ENCODE measurements at places on chromosomes 13 and 19.

DNA sequence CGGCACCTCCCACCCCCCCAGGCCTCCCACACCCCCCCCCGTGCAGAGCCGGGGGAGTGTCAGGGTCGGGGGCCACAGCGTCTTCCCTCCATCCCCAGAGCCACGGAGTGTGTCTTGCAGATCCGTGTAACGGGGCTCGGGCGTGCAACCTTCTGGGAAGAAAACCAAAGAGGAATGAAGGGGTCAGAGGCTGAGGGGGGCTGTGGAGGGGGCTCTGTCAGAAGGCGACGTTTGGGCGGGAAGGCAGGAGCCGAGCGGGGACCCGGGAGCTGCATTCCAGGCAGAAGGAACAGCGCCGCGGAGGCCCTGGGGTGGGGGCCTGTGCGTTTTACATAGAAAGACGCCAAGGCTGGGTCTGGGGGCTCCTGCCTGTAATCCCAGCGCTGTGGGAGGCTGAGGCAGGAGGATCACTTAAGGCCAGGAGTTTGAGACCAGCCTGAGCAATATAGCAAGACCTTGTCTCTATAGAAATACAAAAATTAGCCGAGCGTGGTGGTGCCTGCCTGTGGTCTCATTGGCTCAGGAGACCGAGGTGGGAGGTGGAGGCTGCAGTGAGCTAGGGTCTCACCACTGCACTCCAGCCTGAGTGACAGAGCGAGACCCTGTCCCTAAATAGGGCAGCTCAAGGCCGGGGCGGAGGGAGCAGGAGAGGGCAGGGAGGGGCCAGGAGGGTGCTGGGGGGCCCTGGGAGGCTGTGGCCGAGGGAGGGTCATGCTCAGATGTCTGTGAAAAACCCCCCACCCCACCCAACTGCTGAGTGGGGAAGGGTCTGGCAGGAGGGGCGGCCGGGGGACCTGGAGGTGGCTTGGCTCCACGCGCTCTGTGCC, 27.8 kb downstream of the ARID3A start:
- DNase-seq = no peak

DNA sequence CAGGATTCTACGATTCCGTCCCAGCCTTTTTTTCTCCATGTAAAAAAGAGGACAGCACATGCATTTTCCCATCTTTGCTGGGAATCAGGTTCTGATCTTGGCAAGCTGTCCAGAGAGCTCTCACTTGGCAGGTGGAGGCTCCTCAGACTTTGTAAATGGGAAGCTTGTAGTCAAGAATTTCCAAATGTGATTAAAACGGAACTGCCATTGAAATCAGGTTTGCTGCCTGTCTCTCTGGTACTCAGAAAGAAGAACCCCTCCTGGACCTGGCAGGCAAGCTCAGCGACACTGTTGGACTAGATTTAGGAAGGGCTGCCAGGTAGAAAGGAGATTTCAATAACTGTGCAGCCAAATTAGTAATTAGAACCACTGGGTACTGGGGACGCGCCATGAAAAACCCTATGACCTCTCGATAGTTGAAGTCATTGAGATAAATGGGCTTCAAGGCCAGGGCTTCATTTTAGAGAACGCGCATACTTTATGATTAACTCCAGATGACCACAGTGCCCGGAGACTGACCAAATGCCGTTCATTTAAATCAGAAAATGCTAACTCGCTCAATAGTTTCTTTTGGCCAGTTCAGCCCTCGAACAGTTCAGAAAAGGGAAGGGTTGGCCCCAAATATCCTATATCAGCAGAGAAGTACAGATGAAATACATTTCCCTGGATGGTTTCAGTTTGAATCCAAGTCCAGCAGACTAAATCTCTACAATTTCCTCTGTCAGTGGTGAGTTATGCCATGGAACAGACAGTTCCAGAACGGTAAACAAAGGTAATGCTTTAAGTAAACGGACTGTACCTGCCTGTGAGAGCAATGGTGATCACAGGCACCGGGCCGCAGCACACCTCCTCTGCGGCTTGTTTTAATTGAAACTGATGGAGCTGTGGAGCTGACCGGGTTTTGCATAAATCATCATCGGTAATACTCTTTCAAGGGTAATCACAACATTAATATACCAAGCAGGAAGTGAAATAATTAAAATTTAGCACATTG, 517.4 kb downstream of the RFC3 start:
- no peak for DNase-seq

DNA sequence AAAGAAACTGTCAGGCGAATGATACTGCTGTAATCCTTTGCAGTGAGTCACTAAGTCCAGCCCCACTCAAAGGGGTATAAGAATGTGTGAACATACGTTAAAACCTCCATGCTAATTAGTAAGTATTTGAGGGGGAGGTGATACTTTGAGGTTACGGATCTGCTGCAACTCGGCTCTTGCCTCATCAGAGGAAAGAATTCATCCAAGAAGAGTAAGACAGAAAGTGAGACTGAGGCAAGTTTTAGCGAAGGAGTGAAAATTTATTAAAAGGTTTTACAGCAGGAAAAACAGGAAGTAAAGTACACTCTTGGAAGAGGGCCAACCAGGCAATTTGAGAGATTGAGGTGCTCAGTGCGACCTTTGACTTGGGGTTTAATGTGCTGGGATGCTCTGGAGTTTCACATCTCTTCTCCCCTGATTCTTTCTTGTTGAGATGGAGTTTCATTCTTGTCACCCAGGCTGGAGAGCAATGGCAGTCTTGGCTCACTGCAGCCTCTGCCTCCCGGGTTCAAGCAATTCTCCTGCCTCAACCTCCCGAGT, 9.8 kb downstream of the CLEC4M start:
- no peak for DNase-seq

DNA sequence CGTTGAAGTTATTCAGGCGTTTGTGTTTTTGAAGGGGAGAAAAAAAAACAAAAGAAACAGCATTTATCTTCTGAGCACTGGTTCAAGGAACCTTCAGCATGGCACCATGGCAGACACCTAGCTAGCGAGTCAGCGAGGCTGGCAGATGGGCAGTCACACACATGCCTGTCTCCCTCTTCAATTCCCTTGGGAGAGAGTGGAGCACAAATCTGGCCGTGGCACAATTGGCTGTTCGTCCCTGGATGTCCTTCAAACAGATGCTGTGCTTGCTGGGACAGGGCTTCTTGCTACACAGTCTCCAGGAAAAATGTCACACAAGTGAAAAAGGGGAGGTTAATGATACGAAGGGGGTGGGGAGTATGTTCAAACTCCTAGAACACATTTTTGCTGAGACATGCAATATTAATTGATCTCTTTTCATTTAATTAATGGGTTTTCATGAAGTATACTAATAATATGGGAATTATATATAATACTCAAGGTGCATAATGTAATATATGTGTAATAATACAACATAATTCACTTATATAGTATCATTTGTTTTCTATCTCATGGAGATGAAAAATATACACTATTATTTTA, 1674.5 kb upstream of the SLC10A2 start:
- DNase-seq = no peak

DNA sequence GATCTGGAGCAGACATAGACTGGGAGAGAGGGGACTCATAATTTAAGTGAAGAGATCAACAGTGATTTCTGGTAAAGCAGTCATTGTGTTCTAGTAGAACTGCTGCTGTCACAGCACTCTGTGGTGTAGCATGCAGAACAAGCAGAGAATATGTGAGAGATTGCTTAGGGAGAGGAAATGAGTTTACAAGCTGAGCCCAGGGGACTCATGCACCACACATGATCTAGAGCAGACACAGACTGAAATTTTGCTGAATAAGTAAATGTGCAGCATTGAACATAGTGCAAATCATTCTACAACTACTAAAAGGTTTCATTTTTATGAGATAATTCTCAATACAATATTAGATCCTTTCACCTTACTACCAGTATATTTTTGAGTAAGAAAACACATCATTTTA, 125.7 kb downstream of the MYO16 start:
- no peak for DNase-seq

- peak; percentile 71 for DNase-seq
Measured at GRCh38 chr13:52004511-52005170, 6.6 kb downstream of the ATP7B start.

GRCh38 chr13:34720618-34721017, 221.5 kb upstream of the NBEA start:
- DNase-seq = no peak

DNA sequence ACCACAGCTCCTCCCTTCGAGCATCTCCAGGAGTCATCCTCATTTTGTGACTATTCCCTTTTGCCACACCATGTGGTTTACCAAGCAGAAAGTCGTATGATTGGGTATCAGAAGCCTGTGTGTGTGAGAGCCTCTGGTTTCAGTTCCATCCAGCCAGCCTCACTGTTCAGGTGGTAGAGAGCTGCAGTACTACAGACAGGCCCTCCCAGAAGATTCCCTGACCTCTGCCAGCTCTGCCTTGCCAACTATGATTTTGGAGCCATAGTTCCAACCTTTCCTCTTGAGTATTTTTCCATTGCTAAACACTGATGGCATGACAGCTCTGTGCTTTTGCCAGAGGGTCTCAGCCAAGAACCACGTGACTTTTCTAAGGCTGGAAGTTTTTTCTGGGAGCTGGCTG, 82.5 kb downstream of the DHRS12 start:
- DNase-seq = no peak

DNA sequence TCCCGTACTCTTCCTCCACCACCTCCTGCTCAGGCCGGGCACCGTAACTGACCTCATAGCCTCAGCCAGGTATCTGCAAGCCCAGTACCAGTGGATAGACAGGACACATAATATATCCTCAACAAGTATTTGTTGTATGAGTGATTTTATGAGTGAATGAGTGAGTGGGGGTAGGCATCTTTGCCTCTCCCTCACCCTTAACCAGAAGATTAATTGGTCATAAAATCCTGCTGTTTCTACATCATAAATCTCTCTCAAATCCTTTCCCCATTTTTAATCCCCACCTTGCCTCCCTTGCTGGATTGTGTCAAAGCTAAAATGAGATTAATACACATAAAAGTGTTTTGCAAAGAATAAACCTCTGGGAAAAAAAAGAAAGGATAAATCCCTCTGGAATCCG, 44.4 kb upstream of the HMGB1 start:
- no peak for DNase-seq

- no peak for DNase-seq
Measured at GRCh38 chr13:43933378-43933777, 53.7 kb downstream of the LACC1 start.

- no peak for DNase-seq
Measured at GRCh38 chr13:47184321-47184720, 287.5 kb upstream of the HTR2A start.

- DNase-seq = no peak
Measured at GRCh38 chr19:54708781-54709180, 15.5 kb upstream of the KIR3DL3 start.

GRCh38 chr19:51507192-51507591, 5.6 kb upstream of the SIGLEC12 start:
- DNase-seq = no peak

DNA sequence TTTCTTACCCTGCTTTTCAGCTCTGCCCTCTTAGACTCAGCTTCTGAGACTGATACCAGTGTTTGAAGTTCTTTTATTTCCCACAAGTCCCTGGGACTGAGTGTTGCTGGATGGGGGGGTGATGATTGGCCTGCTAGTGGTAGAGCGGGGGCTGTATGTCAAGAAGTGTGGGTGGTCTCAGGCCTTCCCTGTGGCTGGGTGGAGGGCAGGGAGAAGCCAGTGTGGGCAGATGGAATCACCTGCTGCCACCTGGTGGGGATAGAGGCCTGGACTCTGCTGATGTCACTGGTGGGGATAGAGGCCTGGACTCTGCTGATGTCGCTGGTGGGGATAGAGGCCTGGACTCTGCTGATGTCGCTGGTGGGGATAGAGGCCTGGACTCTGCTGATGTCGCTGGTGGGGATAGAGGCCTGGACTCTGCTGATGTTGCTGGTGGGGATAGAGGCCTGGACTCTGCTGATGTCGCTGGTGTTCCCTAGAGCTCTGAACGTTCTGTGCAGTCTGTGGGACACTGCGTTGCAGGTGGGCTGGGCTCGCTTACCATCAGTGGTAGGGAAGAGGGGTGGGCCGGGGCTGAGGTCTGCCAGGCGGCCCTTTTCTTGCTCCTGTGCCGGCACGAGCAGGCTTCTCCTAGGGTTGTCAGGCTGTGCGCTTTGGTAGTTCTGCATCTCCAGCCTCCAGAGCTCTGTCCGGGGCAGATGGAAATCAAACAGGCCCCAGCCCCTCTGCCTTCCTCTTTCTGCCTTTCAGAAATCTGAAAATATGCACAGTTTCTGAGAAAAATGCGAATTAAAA, 101.3 kb downstream of the ARHGEF7 start:
- DNase-seq = peak; percentile 38

GRCh38 chr19:6739883-6740588, 556 bp downstream of the TRIP10 start:
- DNase-seq = peak; percentile 54

DNA sequence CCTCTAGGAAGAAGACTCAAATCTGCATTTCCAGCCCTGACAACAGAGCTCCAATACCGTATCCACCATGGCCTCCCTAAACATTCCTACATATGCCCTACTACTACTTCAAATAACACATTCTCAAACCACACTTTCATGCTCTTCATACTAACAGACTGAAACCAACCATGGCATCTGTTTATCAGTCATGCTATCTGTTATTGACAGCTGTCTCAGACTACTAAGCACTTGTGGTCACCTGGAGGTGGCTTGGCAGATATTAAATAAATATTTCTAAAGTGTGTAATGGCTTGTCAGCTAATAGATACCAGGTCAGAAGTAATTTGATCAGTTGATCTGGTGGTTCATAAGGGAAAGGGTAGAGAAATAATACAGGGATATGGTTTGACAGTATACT, 489.1 kb downstream of the DIAPH3 start:
- no peak for DNase-seq

DNA sequence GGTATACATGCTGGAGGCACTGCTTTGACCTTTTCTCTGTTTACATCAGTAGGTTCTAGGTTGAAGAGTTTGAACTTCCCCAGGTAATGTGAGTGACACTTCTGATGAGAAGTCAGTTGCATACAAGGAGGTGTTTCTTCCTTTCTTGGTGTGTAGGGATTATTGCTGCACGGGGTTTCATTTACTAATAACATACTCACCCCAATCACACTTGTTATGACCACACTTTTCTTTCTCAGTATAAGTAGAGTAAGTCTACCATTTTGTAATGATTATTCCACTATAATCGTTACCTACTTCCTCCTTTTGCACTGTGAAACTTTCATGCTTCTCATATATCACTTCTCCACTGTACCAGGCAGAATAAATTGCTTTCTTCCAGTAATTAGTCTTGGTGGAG, 138.0 kb downstream of the TNFSF13B start:
- no peak for DNase-seq

GRCh38 chr19:35154525-35155406, at the start of gene FXYD5:
Gene FXYD5 (plus strand): TSS chr19:35154735. CDS start chr19:35155551, 816 bp downstream.
- DNase-seq = peak; percentile 77

DNA sequence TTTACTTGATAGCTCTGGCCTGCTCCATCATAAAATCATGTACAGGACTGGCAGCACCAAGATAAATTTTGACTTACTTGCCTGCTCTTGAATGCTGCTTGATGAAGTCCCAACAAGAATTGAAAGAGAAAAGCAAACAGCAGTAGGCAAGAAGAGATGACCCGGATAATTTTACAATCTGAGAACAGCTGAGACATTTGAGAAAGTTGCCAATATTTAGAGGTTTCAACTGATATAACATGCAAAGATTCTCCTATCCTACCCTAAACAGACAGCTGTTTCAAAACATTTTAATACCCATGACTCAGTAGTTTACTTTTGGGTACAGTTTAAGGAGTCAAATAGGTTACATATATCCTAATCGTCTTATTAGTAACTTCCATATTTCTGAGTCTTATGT, 5.9 kb downstream of the FRY start:
- no peak for DNase-seq

GRCh38 chr13:68993154-68993553, 1114.5 kb upstream of the ATXN8OS start:
- DNase-seq = no peak

GRCh38 chr19:38409631-38410133, 6.8 kb downstream of the FAM98C start:
- no peak for DNase-seq

Measured in transverse colon (tissue), 4 donors.